ENCODE measurements at places on chromosomes 3 and 15.
A peak's percentile ranks its signal among the peaks of the same experiment; 100 is the strongest.

DNA sequence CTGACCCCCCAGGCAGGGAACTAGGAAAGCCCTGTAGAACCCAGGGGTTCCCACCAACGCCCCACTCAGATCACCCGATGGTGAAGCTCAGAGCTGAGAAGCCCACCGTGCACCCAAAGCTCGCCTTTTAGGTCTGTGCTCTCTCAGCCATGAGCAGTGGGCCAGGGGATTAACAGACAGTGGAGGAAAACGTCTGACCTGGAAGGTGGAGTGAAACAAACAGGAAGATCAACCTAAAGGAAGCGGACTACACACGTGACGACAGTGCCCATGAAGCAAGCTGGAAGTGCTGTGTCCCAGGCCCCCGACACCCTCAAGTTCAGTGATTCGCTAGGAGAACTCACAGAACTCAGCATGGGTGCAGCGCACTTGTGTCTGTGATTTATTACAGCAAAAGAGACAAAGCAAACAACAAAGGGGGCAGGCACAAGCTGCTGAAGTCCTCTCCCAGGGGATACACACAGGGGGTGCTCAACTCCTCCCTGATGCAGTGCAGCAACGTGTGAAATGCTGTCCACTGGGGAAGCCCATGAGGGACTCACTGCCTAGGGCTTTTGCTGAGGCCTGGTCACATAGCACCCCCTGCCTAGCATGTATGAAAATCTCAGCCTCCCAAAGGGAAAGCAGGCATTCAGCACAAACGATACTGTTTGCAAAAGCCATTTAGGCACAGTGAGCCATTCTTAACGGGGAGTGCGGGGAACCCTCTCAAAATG, 43.5 kb downstream of the CFAP92 start:
- DNase-seq, result no peak

GRCh38 chr3:195163719-195164572, 107.0 kb downstream of the XXYLT1 start:
- DNase-seq, result no peak

- no peak for DNase-seq
Observed at GRCh38 chr3:66186545-66186944, 34.3 kb upstream of the SLC25A26 start.

- no peak for DNase-seq
Observed at GRCh38 chr3:171959532-171960089, 79.8 kb upstream of the FNDC3B start.

DNA sequence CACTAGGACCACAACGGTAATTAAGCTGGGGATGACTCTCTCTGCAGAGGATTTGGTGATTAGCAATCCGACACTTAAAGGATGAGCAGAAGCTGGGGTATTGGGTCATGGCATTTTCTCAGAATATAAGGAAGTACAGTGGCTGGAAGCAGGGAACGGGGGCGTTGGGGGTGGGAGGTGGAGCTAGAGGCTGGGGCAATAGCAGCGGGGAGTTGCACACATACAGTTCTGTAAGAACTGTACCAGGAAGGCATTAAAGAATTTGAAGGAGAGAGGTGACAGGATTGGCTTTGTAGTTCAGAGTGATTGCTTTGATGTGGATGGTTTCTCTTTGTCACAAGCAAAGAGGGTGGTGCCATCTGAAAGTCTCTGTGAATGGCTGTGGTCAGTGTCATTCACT, 28.2 kb downstream of the PSMD6 start:
- peak; percentile 95 for DNase-seq

DNA sequence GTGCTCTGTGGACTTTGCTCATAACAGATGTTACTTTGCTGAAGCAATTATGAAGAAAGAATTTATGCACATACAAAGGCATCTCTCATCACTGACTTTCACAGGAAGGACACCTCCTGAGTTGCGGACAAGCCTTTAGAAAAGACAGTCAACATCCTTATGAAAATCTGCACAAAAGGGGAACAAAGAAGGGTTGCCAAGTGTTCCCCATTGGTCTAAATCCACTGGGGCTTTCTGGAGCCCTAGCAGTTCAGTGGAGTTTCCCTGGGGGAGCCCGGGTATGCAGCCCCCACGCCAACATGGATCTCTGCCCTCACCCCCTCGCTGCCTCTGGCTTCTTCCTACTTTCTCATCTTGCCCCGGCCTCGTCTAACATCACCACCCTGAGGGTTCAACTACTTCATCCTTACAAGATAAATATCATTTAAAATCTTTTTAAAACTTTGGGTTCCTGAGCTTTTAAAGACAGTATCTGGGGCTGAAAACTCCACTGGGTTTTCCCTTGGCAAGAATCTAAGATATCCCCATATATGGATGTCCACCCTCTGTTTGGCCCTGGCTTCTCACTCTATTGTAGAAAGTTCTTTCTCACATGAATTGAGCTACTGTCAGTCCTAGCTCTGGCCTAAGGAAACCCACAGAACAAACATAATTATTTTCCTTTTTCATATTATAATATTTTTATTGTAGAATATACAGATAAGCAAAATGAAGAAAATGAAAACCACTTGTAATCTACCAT, 207.9 kb upstream of the RGMA start:
- no peak for DNase-seq

- DNase-seq, result no peak
Observed at GRCh38 chr15:92880796-92881195, 19.3 kb upstream of the CHD2 start.

DNA sequence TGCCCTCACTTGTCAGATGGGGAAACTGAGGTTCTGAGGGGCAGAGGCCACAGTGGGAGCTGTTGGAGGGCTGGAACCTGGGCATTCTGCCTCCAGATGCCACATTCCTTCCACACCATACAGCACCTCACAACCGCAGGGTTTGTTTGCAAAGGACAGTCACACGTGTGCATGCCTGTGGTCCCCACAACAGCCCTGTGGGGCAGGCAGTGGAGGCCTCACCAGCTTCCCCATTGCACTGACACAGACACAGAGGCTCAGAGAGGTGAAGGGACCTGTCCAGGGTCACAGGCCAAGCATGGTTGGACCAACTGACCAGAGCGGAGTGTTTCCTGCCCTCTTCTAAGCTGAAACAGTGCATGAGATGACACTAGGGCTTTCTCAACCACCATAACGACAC, 75.2 kb upstream of the SEC13 start:
- no peak for DNase-seq

DNA sequence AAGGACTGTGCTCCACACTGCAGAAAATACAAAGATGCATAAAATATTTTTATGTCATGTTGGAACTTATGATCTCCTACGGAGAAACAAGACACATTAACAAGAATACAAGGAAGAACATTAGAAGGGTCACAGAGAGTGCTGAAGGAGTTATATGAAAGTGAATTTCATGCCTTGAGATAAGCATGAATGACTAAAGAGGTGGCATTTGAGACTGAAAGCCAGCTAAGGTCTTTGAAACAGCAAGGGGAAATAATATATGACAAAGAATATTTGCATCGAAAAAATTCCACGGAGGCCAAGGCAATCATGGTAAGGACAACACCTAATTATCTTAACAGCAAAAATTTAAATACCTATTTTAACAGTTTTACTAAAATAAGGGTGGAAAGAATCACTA, 12.5 kb downstream of the GSK3B start:
- no peak for DNase-seq

DNA sequence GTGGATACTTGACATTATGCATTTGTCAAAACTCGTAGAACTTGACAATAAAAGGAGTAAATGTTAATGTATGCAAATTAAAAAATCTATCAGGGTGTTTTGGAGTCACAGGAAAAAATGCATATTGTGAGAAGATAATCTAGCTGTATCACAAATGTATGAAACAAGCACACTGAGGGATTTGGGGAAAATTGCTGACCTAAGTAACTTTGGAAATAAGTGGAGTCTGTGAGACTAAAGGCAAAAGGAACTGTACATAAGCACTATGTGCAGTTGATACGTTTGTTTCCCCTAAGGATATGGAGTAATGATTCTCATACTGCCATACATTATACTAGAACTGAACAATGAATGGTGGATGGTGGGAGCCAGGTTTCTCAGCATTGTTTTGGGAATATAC, 43.2 kb upstream of the WDR72 start:
- no peak for DNase-seq

DNA sequence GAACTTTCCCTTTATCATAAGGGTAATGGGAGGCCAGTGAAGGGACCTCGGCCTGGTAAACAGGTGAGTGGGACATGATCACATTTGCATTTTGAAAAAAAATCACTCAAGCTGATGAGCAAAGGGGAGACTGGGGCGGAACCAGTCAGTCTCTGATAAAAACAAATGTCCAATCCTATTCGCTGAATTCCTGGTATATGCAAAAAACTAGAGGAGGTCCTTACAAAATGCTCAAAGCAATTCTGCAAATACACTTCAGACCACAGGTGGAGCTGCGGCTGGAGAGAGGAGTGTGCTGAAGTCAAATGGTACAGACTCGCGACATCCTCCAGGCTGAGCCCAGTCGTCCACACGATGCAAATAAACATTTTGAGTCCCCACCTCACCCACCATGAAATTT, 166.7 kb downstream of the FOXP1 start:
- no peak for DNase-seq

DNA sequence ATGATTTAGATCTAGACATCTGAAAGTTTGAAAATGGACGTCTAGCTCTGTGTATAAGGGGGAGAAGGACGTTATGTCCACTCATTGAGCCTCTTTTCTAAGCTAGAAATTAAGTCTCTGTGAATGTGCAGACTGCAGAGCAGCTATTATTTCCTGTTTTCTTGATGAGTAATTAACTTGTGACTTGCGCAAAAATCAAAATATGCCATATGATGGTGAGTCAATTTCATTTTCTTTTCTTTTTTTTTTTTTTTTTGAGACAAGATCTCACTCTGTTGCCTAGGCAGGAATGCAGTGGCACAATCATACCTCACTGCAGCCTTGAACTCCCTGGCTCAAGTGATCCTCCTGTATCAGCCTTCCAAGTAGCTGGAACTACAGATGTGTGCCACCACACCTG, 14.1 kb downstream of the LACTB start:
- DNase-seq, result peak; percentile 96

DNA sequence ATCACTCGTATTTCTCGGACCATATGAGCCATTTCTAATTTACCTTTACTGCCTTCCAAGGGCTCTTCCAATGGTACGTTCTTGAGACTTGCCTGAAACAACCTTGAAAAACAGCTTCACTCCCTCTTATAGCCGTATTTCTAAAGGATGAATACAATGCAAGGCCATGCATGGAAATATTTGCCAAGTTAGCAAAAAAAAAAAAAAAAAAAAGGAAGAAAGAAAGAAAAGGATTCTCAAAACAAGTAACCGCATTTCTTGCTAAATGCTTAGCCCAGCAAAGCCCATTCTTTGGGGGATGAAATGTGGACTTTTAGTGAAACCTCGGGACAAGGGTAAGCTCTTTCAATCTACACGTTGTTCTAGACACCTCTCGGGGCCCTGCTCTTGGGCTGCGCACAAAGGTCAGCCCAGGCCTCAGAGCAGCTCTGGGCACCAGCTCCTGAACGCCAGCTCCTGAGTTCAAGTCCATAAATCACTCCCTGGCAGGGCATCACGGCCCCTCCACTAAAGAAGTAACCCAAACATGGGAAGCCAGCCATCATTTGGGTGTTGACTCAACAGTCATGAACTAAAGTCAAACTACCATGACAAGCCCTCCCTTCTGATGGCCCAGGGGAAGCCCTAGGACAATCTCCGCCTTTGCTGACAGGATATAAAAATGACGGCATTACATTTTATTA, 132.7 kb downstream of the ADAMTS17 start:
- no peak for DNase-seq

- no peak for DNase-seq
Observed at GRCh38 chr3:59411186-59411585, 361.4 kb upstream of the CFAP20DC start.

- DNase-seq, result peak; percentile 97
Observed at GRCh38 chr3:111667621-111668239, 72.6 kb upstream of the ZBED2 start.

DNA sequence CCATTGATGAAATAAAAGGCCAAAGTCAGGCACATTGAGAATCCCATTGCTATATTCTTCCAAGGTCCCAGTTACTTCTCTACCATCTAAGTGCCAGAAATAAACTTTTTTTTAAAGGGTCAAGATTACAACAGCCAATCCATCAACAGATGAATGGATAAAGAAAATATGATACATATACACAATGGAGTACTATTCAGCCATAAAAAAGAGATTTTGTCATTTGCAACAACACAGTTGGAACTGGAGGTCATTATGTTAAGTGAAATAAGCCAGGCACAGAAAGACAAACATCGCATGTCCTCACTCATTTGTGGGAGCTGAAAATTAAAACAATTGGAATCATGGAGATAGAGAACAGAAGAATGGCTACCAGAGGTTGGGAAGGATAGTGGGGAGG, 25.5 kb downstream of the ULK4 start:
- DNase-seq, result no peak

- DNase-seq, result no peak
Observed at GRCh38 chr3:170220871-170221270, 1.4 kb upstream of the PRKCI start.

- no peak for DNase-seq
Observed at GRCh38 chr15:67828278-67828968, 3.1 kb downstream of the SKOR1 start.

GRCh38 chr15:89654847-89655805, at the start of gene KIF7:
Gene KIF7 (minus strand): TSS chr15:89655467. CDS start chr15:89652930, 2,537 bp downstream.
- DNase-seq, result no peak

GRCh38 chr3:187747506-187747905, 2.2 kb upstream of the BCL6 start:
- no peak for DNase-seq

DNA sequence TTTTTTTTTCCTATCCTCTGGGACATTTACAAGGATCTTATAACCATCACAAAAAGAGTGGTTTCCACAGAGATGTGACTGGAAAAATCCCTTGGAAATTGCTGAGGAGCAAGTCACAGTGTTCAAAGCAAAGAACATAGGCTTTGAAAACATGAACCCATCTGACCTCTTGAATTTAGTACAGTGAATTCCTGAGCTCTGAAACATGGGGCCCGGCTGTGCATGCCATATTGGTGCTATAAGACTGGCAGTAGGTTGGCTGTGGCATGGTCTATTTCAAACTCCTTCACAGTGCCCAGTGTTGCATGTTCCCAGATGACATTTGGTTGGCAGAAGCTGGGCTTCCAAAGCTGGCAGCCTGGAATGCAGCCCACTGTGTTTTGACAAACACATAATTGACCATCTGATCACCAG, 202.2 kb downstream of the TIGIT start:
- no peak for DNase-seq

GRCh38 chr15:95604634-95605036, 725.9 kb upstream of the NR2F2 start:
- no peak for DNase-seq

DNA sequence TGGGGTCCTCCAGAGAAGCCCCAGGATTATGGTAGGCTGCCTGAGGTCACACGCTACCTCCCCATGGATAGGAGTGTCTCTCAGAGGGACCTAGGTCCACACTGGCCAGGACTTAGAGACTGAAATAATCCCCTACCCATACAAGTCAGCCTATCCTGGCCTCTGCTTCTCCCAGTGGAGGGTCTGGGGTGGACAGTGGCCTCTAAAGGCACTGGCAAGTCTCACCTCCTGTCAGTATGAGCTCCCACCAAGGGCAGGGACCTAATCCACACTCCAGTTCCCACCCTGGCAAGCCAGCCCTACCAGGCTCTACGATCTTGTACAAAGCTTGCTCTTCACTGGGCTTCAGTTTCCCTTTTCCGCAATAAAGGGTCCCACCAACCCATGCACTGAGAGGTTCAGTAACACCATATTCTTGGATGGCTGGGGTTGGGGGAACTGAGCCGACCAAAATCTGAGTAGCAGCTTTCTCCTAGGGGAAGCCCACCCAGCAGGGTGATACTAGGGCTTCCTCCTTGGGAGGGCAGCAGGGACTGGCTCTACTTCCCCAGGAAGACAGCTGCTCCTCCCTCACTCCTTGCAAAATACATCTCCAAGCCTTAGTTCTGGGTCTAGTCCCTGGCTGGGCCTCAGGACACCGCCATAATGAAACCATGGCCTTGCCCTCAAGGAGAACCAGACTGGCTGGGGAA, 2.4 kb downstream of the CISH start:
- peak; percentile 69 for DNase-seq
